ENCODE measurements at places on chromosomes 7 and 10.

DNA sequence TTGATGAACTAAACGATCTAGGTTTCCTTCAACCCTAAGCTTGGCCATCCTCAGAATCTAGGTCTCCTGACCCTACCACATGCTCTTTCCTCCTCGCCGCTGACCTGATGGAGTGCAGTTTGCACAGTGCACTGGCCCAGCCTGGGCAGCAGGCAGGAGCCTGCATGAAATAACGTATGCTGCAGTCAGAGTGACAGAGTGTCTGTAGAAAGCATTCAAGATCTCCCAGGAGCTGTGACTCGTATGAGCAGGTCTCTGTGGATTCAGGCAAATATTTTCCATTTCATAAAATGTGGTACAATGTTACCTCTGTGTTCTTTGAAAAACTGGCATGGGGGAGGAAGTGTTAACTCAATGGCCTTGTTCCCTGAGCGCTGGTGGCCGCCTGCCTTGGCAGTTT, 441.8 kb downstream of the RPS24 start:
- DNase-seq, result no peak

GRCh38 chr10:89001729-89002072, 11.1 kb downstream of the FAS start:
- no peak for DNase-seq

- no peak for DNase-seq
These were observed 16.5 kb downstream of the DNAJB12 start for GRCh38 chr10:72338180-72338579.

- DNase-seq, result no peak
These were observed 4.5 kb downstream of the LLCFC1 start for GRCh38 chr7:142943706-142944268.

DNA sequence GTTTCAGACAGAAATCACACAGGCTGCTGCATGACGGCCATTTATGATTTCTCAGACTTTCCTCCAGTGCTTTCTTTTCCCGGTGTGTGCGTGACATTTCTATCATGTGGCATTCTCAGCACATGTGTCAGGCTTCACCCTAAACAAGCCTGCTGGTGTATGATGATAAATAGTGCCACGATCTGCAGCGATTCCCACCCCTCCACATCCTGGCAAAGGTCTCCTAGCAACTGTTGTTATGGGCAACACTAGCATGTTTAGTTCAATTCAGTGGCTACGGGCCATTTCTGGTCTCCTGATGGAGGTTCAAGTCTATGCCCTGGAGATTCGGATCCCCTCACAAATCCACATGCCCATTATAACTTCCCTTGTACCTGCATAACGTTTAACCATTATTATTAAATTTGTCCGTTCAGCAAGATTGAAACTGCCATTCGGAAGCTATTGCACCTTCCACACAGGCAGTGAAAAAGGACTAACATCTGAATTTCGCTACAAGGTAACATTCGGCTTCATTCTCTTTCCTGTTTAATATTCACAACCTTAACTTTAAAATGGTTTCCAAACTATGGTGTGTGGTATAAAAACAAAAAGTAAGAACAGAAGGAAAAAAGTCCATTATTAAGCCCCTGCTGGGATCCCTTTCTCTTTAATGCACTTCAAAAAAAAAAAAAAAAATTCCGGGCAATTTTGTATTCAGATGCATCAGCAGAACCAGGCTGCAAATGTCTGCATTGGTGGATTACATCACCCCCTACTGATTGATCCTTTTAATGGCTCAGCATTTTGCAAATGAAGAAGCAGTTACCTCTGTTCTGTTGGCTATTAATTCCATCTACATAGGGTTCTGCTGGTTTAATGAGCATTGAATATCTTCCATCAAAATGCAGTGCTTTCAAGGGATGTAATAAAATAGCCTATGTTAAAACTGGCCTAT, 90.2 kb downstream of the FRMD4A start:
- DNase-seq, result no peak

DNA sequence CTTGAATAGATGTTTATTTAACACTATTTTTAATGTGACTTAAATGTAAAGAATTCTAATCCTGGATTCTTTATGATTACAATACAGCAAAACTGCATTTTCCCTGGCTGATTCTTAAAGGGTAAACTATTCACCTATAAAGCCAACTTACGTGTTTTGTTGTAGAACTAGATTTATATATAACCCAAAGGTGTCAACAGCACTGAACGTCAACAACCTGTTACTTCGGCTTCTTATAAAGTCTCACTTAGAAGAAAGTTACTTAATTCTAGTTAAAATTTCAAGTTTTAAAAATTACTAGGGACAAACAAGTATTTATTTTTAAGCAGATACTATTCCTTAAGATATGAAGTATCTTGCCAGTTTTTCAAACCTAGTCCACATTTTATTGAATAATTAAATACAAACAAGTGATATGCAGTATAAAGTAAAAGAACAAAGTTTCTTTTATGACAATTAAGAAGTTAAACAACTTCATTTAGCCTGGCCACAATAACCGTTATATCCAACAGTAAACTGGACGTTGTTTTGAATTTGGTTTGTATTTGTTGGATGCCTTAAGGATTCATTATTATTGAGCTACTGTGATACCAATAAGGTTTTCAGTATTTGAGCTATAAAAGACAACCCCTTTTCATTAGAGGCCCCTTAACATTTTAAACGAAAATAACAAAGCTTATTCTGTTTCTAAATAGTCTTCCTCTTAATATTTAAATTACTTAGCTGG, 83.1 kb downstream of the SNX10 start:
- DNase-seq, result no peak

- no peak for DNase-seq
These were observed 80.7 kb upstream of the BTBD16 start for GRCh38 chr10:122190176-122190943.

DNA sequence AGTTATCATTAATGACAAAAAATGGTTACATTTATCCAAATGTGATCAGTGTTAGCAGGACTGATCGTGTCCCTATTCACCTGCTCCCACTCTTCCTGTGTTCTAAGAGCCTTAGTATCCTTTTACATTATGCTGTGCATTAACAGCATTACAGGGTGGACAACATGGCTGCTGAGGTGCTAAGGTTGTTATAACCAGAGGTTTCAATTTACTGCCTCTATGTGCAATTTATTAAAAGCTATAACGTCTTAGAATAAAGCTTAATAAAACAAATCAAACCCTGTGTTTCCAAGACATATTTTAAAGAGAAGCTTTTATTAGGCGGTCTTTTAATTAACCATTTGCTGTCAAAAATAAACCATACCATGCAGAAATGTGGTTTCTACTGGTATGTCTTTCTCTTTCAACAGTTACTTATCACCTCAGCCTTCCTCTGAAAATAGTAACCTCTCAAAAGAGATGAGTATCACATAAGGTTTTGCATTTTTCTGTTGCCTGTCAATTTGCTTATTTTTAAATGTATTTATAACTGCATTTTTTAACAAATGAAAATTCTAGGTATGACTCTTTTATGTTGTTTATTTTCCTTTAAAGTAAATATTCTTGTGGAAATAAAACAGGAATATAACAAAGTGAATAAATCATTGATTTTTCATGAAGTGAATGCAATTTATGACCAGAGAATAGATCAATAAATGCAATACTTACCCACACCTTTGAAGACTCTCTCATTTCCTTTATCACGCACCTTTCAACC, 849.8 kb upstream of the SORCS1 start:
- DNase-seq, result no peak

GRCh38 chr10:45438466-45439090, 64.6 kb downstream of the ALOX5 start:
- DNase-seq, result no peak

DNA sequence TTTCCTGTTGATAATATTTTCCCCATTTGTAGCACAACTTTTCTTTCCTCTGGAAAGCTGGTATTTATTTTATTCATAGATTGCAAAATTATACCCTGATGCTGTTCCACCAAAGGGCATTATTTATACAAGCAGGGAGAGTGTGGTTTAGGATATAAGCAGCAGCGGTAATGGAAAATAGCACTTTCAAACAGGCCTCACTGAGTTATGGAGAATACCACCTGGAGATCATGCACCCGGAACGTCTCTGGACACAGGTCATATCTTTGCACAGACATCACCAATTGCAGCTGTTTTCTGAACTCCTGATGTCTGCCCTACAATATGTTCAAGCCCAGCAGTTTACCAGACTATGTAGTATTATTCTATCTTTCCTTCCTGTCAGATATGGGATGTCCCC, 2.0 kb upstream of the CALD1 start:
- no peak for DNase-seq

GRCh38 chr7:21656081-21656480, 113.2 kb downstream of the DNAH11 start:
- no peak for DNase-seq

DNA sequence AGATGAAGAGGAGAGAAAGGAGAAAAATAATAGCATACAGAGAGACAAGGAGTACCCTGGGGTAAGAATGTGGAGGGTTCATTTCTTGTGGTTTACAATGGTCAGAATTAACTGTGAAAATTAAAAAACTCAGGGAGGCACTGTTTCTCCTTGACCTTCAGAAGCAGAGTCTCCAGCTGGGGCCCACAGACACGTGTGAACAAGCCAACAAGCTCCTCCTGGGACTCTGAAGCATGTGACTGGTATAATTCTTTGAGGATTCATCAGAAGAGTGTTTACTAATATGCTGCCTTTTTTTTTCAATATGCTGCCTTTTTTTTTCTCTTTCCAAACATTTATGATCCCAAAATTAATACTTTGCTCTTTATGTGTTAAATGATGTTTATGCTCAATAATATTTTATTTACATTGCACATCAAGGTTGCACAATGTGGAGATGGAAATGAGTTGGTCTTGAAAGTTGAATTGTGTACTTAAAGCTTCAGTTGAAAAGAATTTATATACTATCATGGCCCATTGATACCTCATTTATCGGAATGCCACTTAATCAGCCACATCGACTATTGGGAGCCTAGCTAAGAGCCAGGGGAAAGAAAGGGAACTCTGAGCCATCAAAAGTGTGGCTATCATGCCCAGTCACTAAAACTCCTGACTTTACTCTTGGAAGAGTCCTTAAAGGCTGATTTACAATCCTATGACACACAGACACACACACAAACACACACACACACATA, 134.7 kb upstream of the RHOBTB1 start:
- DNase-seq, result no peak
